Parietal lobe (tissue), 2 donors: ENCODE measurements at places on chromosomes 12 and 14. TPM values are rescaled to one million over a fixed set of nuclear protein-coding genes. Genes with fewer than 3 reads are reported as not detected.

The ZNF268 gene
- 61.7 TPM for total RNA-seq

The RABGGTA gene
- 30.7 TPM for total RNA-seq

The SLC10A1 gene
- total RNA-seq = not detected

The AMN gene
- not detected for total RNA-seq

The TAS2R31 gene
- 46.6 TPM for total RNA-seq
